IPS DF 19.7 (cell line): ENCODE measurements at places on chromosomes 3 and 15.

GRCh38 chr3:141100112-141100511 is 49.0 kb downstream of the SPSB4 start:
- DNase-seq = no peak

GRCh38 chr15:95653361-95653805 is 677.1 kb upstream of the NR2F2 start:
- DNase-seq = no peak

- no peak for DNase-seq
These were observed 39.6 kb downstream of the ERC2 start for GRCh38 chr3:56428667-56429066.

DNA sequence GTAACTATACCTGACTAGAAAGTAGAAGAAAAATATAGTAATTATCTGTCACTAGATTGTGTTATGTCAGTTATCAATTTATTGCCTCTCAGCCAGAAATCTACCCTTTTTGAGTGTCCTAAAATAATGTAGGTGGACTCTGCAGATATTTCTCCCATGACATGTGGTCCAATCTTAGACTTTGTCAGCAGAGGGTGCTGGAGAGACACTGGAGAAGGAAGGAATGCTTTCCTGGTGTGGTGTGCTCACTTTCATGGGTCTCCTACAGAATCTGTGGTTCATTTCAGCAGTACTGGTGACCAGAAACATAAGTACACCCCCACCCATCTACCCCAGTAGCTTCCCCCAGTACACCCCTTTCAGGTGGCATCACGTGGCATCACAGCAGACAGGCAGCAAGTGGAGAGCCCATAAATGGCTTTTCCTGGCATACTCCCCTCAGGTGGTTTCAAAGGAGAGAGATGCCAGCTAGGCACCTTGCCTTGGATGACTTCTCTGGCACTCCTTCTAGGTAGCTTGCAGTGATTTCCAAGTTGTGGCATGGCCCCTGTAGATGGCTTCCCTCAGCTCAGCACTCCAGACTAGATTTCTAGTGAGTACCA is 114.7 kb downstream of the GADL1 start:
- peak; percentile 12 for DNase-seq
